Activated CD8-positive, alpha-beta memory T cell treated with anti-CD3 and anti-CD28 coated beads, Interleukin-2, amount 50 U/mL, for 4 hours (primary cell): ENCODE measurements at places on chromosomes 6 and 20.

- no peak for DNase-seq
Observed at GRCh38 chr6:154430481-154430919, 73.9 kb upstream of the IPCEF1 start.

GRCh38 chr6:107867302-107867615 lies 43.1 kb upstream of the SCML4 start:
- no peak for DNase-seq

DNA sequence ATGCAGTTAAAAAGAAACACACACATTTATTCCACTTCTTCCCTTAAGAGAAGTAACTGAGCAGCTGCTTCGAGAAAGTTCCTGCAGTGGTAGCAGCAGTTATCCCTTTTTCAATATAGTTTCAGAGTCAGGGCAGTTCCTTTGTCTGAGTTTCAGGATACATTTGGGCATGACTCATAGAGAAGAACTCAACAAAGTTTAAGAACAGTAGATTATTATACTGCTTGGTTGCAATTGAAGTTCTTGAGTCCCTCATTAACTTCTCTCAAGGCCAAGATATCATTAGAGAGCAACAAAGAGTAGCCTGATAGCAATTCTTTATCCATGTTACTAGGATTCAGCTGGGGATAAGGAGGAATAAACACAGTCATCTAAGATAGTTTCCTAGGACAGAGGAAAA lies 54.4 kb downstream of the TPD52L1 start:
- no peak for DNase-seq

DNA sequence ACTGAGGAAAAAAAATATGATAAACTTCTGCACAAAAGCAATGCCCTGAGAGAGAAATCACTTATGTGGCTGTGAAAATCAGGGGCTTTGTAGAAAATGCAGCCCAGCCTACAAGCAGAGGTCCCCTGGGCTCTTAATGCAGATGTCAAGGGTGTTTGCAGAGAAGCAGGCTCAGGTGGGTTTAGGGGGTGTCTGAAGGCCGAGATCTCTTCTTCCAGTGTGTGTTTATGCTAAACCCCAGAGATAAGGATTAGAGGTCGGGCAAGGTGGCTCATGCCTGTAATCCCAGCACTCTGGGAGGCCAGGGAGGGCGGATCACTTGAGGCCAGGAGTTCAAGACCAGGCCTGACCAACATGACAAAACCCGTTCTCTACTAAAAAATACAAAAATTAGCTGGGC lies 78.5 kb downstream of the TMEM242 start:
- DNase-seq = no peak

- DNase-seq = no peak
Observed at GRCh38 chr6:43242908-43243663, at the start of gene TTBK1. Gene TTBK1, plus strand, starts transcription at chr6:43243481. Its CDS starts 3,180 bp downstream, at chr6:43246661.

DNA sequence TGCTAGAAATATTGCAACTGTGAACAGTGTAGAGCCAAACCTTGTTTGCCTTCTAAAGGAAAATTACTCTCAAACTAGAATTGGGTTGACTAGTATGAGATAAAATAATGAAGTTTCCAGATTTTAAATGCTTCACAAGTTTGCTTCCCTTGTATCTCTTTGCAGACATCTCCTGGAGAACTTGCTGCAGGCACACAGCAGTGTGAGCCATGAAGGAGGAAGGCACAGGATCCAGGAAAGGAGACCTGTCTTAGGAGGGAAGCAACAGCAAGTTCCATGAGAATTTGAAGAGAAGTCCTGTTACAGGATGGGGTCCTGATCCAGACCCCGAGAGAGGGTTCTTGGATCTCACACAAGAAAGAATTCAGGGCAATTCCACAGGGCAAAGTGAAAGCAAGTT lies 115.9 kb downstream of the BMP7 start:
- no peak for DNase-seq

- no peak for DNase-seq
Observed at GRCh38 chr6:157206359-157206815, 116.9 kb downstream of the TMEM242 start.

GRCh38 chr6:111987295-111987694 lies 66.6 kb upstream of the CCN6 start:
- DNase-seq = no peak

GRCh38 chr6:96562886-96563285 lies at the start of gene FHL5:
Gene FHL5, plus strand, starts transcription at chr6:96563128. Its CDS starts 40,486 bp downstream, at chr6:96603614.
- DNase-seq = no peak

- no peak for DNase-seq
Observed at GRCh38 chr20:62696989-62697388, 11.6 kb upstream of the NTSR1 start.

DNA sequence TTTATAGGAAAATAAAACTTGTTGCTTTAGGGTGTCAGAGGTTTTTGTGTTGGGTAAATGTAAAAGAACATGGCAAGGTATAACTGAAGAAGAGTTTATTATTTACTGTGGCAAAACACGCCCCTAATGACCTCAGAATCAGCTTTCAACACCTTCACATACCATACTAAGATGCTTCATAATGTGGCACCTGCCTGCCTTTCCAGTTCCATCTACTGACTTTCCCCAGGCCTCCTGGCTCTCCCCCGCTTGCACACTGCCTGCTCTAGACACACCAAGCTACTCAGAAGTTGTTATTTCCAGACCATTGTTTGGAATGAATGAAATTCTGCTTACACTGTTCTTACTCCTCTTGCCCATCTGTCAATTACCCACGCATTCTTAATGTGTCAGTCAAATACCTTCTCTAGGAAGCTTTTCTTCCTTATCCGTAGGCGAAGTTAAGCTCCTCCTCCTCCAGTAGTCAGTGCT lies 1.8 kb downstream of the TIAM2 start:
- DNase-seq = no peak

DNA sequence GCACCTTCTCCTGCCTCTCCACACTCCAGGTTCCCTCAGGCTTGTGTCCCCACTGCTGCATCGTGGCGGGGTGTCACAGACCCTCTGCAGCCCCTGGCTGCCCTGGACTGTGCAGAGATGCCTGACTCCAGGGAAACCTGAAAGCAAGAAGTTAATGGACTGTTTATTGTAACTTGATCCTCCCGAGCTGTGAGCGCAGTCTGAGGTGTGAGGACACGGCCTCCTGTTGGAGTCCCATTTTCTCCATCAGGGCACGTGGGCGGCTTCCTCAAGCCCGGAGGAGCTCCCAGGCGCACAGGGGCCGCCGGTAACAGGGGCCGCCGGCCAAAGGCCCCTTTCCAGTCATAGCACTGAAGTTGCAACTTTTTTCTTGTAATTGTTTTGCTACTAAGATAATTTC lies 16.9 kb downstream of the RBM38 start:
- DNase-seq = no peak
